ENCODE measurements at places on chromosomes 2 and 18.

GRCh38 chr2:226703514-226703913 lies 96.1 kb downstream of the IRS1 start:
- DNase-seq: no peak

DNA sequence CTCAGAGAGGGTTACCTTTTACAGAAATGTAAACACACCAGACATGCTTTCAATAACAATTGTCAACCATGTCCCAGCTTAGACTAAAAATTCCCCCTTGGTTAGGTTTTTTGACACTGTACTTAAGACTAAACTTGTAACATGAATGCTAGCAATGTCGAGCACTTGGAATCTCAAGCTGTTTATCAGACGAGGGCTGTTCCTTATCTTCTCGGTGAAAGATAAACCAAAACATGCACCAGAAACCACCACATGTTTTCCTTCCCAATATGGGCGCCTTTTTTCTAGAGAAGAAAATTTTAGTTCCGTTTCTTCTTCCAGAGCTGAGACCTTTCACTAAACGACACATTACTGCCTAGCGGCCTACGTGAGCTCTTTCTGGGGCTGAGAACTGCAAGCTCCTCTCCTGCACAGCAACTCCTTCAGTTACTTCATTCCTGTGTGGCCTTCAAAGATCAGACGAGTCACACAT lies 42.4 kb upstream of the ACKR3 start:
- no peak for DNase-seq

DNA sequence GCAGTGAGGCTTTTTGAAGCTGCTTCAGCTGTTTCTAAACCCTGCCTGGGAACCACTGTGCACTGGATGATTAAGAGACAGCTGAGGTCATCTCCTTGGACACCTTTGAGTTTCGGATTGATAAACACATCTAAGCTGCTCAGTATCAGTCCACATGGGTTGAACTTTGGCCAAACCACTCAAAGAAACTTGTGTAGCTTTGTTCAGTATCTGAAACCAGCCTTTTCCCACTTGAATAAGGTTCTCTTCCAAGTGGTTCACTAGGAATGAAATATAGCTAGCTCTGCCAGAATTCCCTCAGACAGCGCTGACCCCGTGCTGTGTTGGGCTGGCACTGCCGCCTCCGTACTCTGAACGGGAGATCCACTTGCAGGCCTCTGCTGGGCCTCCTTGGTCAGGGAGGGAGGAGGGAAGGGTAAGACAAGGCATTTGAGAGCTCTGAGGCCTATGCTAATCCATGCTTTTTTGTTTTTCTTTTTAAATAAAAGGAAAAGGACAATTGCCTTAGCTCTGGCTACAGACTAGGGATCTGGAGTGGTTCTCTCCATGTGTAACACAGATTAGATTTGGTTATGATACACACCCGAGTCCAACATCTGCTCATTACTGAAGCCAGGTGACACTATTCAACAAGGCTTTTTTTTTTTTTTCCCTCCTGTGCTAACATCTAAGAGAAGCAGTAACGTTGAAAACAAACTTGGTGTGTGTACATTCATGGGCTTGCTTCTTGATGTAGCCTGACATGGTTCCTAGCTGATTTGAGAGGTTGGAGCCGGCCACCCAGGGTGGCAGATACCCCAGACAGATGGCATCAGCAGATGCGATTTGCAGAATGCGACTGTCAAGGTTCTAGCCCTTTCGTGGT lies 67.7 kb downstream of the NCK2 start:
- no peak for DNase-seq

- DNase-seq: no peak
Observed at GRCh38 chr2:628651-629050, 48.6 kb downstream of the TMEM18 start.

DNA sequence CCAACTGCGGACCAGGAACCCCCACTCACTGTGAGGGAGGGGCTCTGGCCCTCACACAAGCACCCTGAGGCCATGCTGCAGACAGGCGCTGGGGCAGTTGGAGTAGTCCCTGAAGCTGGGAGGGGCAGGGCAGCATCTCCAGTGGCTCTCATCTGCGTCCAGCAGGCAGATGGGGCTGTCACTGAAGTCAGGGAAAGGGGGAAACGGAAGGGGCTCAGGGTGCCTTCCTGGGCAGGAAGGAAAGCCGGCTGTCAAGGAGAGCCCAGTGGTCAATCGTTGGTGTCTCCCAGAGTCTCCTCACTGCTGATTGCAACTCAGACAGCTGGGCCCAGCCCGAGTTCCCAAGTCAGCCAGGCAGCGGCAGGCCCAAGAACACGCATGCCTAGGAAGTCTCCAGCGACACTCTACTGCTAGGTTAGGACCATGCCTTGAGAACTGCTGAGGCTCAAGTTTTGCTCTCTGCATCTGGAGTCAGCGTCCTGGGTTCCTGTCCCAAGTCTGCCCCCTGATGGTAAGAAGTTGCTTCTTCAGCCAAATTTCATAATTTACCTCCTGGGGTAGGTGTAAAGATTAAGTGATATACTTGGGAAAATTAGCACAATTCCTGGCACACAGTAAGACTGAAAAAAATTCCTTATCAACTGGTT lies 27.4 kb upstream of the NMUR1 start:
- DNase-seq: no peak

- DNase-seq: no peak
Observed at GRCh38 chr2:66862885-66863650, 428.1 kb downstream of the MEIS1 start.

- no peak for DNase-seq
Observed at GRCh38 chr2:101843048-101843447, 145.5 kb downstream of the MAP4K4 start.

GRCh38 chr2:115569547-115569946 lies 1127.1 kb downstream of the DPP10 start:
- no peak for DNase-seq

All from cortex of kidney (tissue), 1 donor.